ENCODE measurements at places on chromosomes 6 and 20.
A peak's percentile ranks its signal among the peaks of the same experiment; 100 is the strongest.

DNA sequence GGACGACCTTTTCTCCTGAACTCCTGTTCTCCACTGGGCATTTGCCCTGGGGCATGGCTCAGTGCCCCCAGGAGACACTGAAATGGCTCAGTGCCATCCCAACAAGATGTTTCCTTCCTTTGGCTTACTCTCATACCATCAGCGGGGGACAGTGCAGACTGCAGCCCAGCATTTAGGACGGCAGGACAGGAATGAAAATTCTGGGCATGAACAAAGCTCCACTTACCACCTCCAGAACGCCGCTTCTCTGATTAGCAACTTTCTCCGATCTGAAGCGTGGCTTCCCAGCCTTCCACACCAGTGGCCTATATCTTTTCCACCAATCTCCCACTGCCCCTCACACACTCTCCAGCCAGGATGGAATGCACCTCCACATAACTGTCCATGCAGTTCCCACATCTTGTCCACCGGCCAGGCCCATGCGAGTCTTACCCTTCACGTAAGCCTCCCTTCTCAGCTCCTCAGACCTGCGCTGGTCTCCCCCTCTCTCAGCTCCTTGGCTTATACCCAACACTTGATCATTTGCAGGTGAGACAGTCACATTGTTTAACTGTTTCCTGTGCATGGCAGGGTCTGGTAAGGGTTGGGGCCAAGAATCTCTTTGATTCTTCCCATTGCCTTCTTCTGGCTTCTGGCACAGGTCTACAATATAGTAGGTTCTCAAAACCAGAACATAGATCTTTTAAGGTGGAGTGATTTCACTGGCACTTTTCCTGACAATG lies 114.5 kb downstream of the FYN start:
- DNase-seq: no peak

DNA sequence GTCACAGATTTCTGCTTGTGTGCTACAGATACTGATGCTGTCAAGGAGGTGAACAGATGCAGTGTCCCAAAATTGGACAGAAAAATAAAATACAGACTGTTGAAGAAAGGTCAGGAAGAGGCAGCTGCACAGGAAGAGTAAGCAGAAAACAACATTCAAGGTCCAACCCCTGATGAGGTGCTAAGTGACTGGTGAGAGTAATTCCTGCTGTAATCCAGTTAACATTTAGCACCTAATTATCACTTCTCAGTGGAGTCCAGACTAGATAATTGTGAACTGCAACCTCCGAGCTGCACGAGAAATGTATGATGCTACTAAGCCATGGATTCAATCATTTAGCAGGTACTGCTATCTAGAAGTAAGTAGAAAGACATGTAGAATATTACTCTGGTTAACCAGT lies 36.3 kb upstream of the NRSN1 start:
- DNase-seq: no peak

GRCh38 chr6:24743944-24744335 lies 25.0 kb upstream of the C6orf62 start:
- peak; percentile 51 for DNase-seq

- peak; percentile 53 for DNase-seq
These were observed 269.6 kb downstream of the KHDC1L start for GRCh38 chr6:72955666-72956065.

- peak; percentile 79 for DNase-seq
These were observed 35.0 kb upstream of the RNF24 start for GRCh38 chr20:4050203-4050980.

- DNase-seq: no peak
These were observed 107.4 kb upstream of the ASCC3 start for GRCh38 chr6:100988391-100988984.

Data from hematopoietic multipotent progenitor cell treated with erythropoietin and hydrocortisone succinate and interleukin-3 and kit ligand, for 4 days (in vitro differentiated cells).